ENCODE measurements at places on chromosomes 7 and 10.

DNA sequence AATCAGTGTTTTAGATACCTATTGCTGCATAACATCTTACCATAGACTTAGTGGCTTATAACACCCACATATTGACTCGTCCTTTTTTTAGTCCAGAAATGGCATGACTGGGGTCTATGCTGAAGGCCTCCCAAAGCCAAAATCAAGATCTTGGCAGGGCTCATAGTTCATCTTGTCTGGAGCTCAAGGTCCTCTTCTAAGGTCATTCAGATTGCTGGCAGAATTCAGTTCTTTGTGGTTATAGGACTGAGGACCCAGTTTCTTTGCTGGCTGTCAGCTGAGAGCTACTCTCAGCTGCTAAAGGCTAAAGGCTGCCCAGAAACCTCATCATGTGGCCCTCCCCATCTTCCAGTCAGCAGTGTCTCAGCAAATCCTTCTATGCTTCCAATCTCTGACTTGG lies 165.5 kb downstream of the FAM107B start:
- no peak for DNase-seq

DNA sequence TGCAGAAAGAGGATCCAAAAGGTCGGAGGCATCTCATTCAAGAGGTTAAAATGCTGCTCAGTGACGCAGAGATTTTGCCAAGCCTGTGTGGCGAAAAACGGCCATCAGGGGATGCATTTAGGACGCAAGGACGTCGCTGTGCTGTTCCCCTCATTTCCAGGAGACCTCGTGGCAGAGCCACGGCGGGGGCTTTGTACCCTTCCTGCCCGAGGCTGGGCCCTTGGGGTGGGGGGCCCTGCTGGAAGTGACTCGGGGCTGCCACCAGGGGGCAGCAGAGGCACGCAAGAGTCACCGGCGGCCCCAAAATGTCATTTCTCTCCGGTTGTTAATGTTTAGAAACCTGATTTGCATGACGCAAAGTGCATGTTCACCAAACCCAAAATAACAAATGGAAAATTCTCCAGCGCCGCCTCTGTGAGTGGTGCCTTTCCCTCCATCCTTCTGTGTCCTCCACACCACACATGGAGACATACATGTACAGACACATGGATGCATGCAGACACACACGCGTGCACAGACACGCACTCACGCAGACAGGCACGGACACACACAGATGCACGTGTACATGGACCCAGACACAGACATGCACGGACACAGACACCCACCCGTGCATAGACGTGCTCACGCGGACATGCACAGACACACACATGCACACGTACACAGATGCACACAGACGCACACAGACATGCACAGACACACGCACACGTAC lies 51.0 kb upstream of the NKX6-2 start:
- DNase-seq, result peak; percentile 69

GRCh38 chr10:107442035-107442505 lies 277.6 kb upstream of the SORCS1 start:
- no peak for DNase-seq

GRCh38 chr7:21767300-21767900 lies 178.3 kb downstream of the CDCA7L start:
- DNase-seq, result peak; percentile 76

GRCh38 chr10:28946479-28946878 lies 269.2 kb downstream of the BAMBI start:
- DNase-seq, result no peak

DNA sequence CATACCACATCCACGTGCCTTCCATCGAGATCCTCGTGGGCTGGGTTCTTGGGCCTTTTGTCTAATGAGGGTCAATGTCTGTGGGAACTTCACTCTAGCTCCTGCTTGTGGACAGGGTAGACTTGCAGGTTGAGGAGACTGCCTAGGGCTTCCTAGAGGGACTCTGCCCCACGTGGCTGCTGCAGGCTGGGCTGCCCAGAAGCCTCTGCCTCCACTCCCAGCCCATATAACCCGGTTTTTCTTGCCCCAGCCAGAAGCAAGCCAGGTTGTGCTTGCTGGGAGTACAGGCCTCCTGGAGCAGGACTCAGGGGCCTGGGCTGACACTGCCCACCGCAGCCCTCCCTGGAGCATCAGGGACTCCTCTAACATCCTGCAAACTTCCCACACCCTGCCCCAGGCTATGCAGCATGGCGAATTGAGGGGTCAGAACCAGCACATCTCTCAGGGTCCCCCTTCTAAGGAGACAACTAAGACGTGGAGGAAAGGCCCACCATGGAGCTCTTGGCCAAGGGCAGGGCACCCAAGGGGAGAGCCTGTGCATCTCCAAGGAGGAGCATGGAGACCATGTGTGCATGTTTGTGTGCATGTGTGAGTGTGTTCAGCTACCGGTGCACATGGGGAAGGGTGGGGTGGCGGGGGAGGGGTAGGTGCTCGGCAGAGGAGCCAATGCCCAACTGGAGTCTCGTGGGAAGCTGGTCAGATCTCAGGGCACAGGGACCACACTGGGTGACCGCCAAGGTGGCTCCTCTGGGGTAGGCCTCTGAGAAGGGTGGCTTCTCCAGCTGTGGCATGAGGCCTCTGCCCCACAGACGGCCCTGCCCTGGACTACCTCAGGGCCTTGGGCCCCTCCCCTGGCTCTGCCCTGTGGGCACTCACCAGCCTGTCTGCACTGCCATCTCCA lies 62.6 kb downstream of the RASGEF1A start:
- peak; percentile 54 for DNase-seq

Data from hematopoietic multipotent progenitor cell treated with erythropoietin and hydrocortisone succinate and interleukin-3 and kit ligand, for 6 days (in vitro differentiated cells).